NAMALWA (cell line): ENCODE measurements at places on chromosomes 3 and 15.

GRCh38 chr15:75178171-75178937, 23.3 kb upstream of the C15orf39 start:
- DNase-seq = peak; percentile 51

- DNase-seq = no peak
Observed at GRCh38 chr3:11186318-11186692, 32.0 kb downstream of the HRH1 start.

- no peak for DNase-seq
Observed at GRCh38 chr15:49242820-49243219, 72.8 kb downstream of the GALK2 start.

DNA sequence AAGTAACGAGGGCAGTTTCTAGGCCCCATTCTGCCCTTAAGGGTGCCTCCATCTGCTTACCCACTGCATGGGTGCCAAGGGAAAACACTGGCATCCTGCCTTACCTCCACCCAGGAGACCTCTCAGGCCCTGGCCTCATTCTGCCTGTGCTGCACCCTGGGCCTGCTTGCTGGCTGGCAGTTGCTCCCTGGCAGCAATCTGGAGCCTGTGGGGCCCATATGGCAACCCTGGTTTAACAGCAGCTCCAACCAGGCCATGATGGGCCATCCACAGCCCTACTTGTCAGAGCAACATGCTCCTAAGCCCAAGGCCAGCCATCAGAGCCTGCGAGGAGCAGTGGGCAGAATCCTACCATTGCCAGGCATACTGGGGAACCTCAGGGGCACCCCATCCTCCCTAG, 3.7 kb downstream of the C3orf18 start:
- no peak for DNase-seq

GRCh38 chr15:28963711-28964081, 77.9 kb downstream of the APBA2 start:
- DNase-seq = no peak

GRCh38 chr15:27787931-27788330, 311.2 kb downstream of the OCA2 start:
- DNase-seq = no peak

GRCh38 chr3:159038405-159038804, 236.6 kb downstream of the MFSD1 start:
- DNase-seq = peak; percentile 51

- DNase-seq = no peak
Observed at GRCh38 chr3:10334459-10334858, 13.5 kb upstream of the SEC13 start.

DNA sequence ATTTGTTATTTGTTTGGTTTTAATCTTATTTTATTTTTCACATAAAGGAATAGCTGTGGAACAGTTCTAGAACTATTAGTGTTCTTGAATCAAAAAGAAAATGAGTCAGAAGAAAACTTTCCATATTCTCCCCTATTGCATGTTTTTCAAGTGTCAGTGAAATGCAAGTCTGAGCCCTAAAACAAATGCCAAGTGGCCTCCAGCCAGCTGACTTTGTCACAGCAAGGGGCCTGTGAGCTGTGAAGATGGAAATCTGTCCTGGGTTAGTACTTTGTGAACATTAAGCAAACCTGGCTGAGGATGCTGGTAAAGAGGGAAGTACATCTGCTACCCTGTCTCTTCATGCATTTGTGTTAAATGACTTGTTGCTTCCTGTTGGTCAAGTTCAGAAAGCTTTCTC, 14.2 kb downstream of the LRRC49 start:
- DNase-seq = no peak

DNA sequence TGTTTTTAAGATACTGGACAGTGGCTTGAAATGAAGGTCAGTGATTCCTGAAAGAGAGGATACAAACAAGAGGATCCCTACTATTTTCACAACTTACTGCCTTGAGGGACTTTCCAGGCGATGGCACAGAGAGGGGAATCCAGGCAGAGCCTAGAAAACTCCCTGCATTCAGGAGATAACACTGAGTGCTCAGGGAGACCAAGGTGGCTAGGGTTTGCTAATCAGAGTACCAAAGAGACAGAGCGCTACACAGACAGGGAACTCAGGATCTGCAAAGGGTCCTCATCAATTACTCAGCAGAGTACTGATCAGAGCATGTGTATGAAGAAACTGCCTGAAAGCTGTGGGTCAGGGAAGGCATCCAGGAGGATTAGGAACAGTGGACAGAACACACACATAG, 11.7 kb upstream of the MRPS22 start:
- DNase-seq = no peak

- DNase-seq = no peak
Observed at GRCh38 chr3:115833074-115833473, 209.8 kb downstream of the GAP43 start.

DNA sequence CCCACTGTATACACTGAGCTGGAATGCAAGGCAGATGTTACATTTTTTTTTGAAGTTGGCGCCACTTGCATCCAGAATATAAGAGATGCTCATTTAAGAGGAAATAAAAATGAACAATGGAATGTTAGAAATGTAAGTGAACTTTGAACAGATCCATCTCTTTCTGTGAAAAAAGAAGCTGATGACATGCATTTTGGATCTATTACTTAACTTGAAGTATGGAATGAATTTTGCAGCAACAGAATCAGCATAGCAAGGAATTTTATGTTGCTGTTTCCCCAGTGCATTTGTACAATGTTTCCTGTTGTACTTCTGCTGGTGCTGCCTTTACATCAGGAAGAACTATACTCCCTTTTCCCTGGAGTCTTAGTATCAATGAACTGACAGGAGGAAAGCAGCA, 178.2 kb downstream of the LSAMP start:
- DNase-seq = no peak

GRCh38 chr3:101379658-101380376, 59.4 kb upstream of the IMPG2 start:
- DNase-seq = peak; percentile 61

GRCh38 chr3:55969634-55970033, 482.5 kb upstream of the WNT5A start:
- DNase-seq = no peak

GRCh38 chr3:178703268-178703975, 167.2 kb downstream of the KCNMB2 start:
- no peak for DNase-seq

- peak; percentile 98 for DNase-seq
Observed at GRCh38 chr3:129120254-129121004, 1.2 kb downstream of the RAB43 start.

GRCh38 chr15:66895794-66896453, 169.5 kb upstream of the SMAD3 start:
- DNase-seq = no peak

DNA sequence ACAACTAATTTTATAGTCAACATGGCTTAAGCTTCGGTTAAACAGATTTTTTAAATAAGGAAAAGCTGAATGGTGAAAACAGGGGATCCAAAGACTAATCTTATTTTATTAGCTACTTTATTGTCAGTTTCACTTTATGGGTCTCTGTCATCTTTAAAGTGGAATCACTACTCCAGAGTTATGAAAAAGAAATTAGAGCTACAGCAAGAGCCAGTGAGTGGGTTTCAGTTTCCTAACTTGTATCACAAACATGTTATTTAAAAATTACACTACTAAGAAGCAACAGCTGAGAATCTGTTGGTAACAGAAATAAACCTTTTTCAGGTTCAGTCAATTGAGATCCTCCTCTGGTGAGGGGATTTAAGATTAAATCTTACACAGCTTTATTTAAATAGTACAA, 10.0 kb downstream of the PHC3 start:
- no peak for DNase-seq

GRCh38 chr15:28922707-28923012, 36.9 kb downstream of the APBA2 start:
- no peak for DNase-seq
